ENCODE measurements at places on chromosomes 13 and 19.

- DNase-seq, result no peak
These were observed 85.7 kb upstream of the MBNL2 start for GRCh38 chr13:97136418-97136817.

GRCh38 chr13:111852725-111853518 lies 214.0 kb upstream of the SOX1 start:
- DNase-seq, result no peak

DNA sequence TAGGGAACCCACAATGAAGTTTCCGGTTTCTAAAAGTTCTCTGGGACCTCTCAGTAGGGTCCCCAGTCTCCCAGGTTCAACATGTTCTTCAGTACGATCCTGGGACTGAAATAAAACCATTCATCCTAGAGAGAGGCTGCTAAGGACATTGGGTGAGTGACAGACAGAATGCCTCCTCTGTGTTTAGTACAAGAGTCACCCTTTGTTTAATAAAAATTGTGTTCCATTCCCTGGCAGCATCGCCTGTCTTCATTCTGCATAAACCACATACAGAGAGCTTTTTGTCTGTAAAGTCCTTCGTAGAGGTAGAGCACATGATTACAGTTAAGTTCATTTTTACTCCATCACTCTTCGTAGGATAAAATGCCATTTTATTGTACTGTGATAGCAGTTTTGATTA lies 95.3 kb upstream of the GPR12 start:
- no peak for DNase-seq

GRCh38 chr13:113406321-113407102 lies 42.6 kb upstream of the GRTP1 start:
- no peak for DNase-seq

GRCh38 chr13:42946927-42947326 lies 45.1 kb downstream of the EPSTI1 start:
- peak; percentile 7 for DNase-seq

DNA sequence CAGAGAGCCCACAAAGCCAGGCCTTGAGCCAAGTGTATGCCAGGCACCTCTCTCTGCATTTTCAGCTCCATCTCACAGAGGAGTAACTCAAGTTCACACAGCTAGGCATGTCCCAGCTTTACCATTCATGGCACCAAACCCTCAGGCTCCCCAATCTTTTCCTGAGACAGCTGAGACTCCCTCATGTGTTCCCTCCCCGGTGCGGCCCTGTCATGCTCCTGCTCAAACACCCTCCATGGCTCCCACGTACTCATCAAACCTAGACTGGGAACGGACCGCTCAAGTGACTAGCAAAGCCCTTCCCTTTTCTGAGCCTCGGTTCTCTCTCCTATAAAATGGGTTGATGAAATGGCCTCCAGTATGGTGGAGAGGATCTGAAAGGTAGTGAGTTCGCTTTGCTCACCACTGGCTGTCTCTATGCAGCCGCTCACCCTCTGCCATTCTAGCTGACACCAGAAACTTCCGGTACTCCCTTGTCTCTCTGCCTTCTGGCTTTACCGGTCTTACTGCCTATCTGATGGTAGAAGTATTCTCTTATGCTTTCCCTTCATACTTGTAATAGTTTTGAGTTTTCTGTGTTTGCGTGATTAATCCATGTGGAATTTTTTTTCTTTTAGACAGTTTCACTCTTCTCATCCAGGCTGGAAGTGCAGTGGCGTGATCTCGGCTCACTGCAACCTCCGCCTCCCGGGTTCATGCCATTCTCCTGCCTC lies 7.8 kb upstream of the SLC44A2 start:
- no peak for DNase-seq

- peak; percentile 59 for DNase-seq
These were observed at the start of gene ICAM3 for GRCh38 chr19:10339380-10339960. Gene ICAM3, minus strand, starts transcription at chr19:10339624. Its CDS starts 10 bp downstream, at chr19:10339614.

DNA sequence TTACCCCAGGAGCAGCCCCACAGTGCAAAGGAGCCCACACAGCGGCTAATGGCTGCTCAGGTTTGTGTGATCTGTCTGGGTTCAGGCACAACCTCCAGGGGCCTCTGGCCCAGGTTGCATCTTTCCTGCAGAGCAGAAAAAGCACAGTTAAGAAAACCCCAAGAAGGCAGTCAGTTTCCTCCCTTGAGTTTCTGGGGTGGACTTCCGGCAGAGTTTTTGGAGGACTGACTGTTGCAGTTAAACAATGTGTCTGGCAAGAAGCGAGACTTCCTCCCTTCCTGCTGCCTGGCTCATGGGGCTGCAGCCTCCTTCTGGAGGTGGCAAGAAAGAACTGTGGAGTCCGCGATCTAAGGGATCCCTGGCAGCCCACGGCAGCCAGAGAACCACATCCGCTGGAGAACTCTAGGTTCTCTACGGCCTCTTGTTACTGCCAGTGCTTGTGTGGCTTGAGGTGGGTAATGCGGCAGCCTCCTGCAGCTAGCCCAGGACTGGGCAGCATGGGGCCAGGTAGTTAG lies 114.4 kb downstream of the ZDHHC20 start:
- DNase-seq, result peak; percentile 53

- no peak for DNase-seq
These were observed 16.7 kb upstream of the FCGBP start for GRCh38 chr19:39951065-39951650.

DNA sequence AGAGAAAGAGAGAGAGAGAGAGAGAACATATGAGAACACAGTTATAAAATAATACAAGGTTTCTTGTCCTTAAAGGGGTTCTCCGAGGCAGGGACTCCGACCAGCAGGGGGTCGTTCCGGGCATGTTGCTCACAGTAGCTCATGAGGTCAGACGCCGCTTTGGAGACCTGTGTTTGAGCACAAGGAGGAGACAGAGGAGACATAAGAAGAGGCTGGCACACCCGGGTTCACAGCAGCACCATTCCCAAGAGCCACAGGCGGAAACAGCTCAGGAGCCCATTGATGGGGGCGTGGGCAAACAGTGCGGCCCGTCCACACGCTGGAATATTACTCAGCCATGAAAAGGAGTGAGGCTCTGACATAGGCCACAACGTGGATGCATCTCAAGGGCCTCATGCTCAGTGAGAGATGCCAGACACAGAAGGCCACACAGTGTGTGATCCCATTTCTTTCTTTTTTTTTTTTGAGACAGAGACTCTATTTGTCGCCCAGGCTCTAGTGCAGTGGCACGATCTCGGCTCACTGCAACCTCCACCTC lies 39.1 kb downstream of the GADD45B start:
- DNase-seq, result no peak

DNA sequence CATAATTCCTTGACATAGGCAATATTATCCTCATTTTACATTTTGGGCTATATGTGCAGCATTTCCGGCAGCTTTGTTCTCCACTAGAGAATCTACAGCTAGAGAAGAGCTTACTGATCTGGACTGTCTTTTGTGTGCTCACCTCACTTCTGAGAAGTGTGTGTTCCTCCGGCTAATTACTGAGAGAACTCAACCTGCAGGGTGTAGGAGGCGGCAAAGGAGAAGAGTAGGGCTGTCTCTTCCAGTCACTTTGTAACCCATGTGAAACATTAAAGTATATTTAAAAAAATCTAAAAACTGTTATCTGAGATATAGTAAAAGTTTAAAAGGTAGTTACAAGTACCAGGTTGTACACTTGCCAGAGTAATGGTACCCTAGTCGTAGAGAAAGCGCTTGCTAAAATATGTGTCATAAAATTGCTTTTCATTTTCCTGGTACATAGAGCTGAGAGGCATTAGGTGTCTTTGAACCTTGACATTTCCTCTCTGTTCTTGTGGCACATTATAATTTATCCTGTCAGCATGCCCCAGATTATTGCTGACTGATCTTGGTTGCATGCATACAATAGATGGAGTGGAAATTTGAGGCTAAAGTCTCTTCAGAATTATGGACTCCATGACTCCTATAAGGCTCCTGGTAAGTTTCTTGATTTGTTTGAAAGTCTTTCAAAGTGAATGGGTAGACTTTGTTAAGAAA lies 381.9 kb downstream of the LMO7 start:
- DNase-seq, result no peak

- DNase-seq, result no peak
These were observed 955 bp downstream of the IL4I1 start for GRCh38 chr19:49895566-49896297.

- DNase-seq, result no peak
These were observed 573.2 kb upstream of the PCDH20 start for GRCh38 chr13:61988810-61989209.
